ENCODE measurements at places on chromosomes 11 and 22. TPM values are rescaled to one million over a fixed set of nuclear protein-coding genes. Genes with fewer than 3 reads are reported as not detected.

Gene OR9I1
- not detected for total RNA-seq

Gene LDHAL6A
- not detected for total RNA-seq

Gene THY1
- 18.8 TPM for total RNA-seq

Gene RAB36
- 8.4 TPM for total RNA-seq

Gene SCARF2
- 1.1 TPM for total RNA-seq

Gene TEX54
- total RNA-seq, result not detected

Gene PNPLA5
- not detected for total RNA-seq

Gene APOL6
- 1.4 TPM for total RNA-seq

Gene KCNJ5
- total RNA-seq, result not detected

Gene GTSE1
- 31.7 TPM for total RNA-seq

Gene EFCAB6
- total RNA-seq, result 0.91 TPM

Gene SPI1
- total RNA-seq, result not detected

Gene ARHGEF17
- 14.6 TPM for total RNA-seq

Gene PHOX2A
- total RNA-seq, result not detected

Gene MYBPC3
- total RNA-seq, result not detected

Gene ANGPTL5
- total RNA-seq, result 0.10 TPM

Gene LARGE2
- total RNA-seq, result 1.6 TPM

Gene MFNG
- total RNA-seq, result 1.9 TPM

Gene TMEM25
- 0.38 TPM for total RNA-seq

Gene TRIM49
- not detected for total RNA-seq

Gene MMP13
- total RNA-seq, result not detected

Gene TYR
- total RNA-seq, result not detected

Gene DDIAS
- total RNA-seq, result 17.9 TPM

Gene NXF1
- 41.1 TPM for total RNA-seq
